ENCODE measurements at places on chromosomes 12 and 14. TPM values are rescaled to one million over a fixed set of nuclear protein-coding genes. Genes with fewer than 3 reads are reported as not detected.

GRCh38 chr14:26124896-26125438 is 472.9 kb downstream of the NOVA1 start:
- H3K4me3 ChIP-seq: no peak overlapping the region
- H3K27ac ChIP-seq: no peak overlapping the region
- H3K36me3 ChIP-seq: no peaks in the 10 kb centered on the region

- H3K4me1 ChIP-seq: peaks cover 46% of the 10 kb centered on the region
- H3K36me3 ChIP-seq: peaks cover 59% of the 10 kb centered on the region
- no peak for DNase-seq
- H3K4me3 ChIP-seq: no peak overlapping the region
Measured at GRCh38 chr12:113230315-113231234, 9.3 kb downstream of the TPCN1 start.

- peak overlapping the region; percentile 9 for H3K27ac ChIP-seq
- no peak for DNase-seq
- H3K27me3 ChIP-seq: no peaks in the 10 kb centered on the region
- no peak overlapping the region for H3K4me3 ChIP-seq
- H3K4me1 ChIP-seq: peaks cover 19% of the 10 kb centered on the region
Measured at GRCh38 chr12:65642061-65642661, 182.1 kb upstream of the HMGA2 start.

DNA sequence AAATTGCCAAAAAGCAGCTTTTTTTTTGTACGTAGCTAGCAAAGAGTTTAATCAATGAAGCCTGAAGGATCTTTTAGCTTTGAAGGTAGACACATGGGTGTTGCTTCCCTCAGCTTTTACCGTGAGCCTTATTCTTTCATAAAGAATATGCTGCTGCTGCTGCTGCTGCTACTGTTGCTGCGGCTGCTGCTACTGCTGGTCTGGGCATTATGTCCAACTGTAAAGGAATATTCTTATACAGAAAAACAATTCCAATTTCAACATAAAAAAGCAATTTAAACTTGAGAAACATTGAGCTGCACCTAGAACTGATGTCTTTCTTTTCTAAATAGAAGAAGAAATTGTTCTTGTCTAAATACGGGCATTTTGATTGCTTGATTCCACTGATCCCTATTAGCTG is 38.9 kb upstream of the PPP1R12A start:
- no peak overlapping the region for H3K4me3 ChIP-seq
- no peaks in the 10 kb centered on the region for H3K27me3 ChIP-seq
- no peak for DNase-seq
- peaks cover 27% of the 10 kb centered on the region for H3K4me1 ChIP-seq
- H3K36me3 ChIP-seq: peaks cover 7% of the 10 kb centered on the region
- H3K27ac ChIP-seq: no peak overlapping the region

GRCh38 chr14:106879241-106879640 is 1352.9 kb downstream of the TMEM121 start:
- peaks cover 20% of the 10 kb centered on the region for H3K4me1 ChIP-seq
- H3K4me3 ChIP-seq: no peak overlapping the region
- no peaks in the 10 kb centered on the region for H3K36me3 ChIP-seq
- no peaks in the 10 kb centered on the region for H3K27me3 ChIP-seq
- DNase-seq: peak; percentile 88

Gene KRT7
- 2,828 TPM for total RNA-seq

Gene SRSF5
- total RNA-seq: 253 TPM

Gene MAGOHB
- 61.4 TPM for total RNA-seq

Measured in Calu3 (cell line).